ENCODE measurements at places on chromosomes 16 and 17.

DNA sequence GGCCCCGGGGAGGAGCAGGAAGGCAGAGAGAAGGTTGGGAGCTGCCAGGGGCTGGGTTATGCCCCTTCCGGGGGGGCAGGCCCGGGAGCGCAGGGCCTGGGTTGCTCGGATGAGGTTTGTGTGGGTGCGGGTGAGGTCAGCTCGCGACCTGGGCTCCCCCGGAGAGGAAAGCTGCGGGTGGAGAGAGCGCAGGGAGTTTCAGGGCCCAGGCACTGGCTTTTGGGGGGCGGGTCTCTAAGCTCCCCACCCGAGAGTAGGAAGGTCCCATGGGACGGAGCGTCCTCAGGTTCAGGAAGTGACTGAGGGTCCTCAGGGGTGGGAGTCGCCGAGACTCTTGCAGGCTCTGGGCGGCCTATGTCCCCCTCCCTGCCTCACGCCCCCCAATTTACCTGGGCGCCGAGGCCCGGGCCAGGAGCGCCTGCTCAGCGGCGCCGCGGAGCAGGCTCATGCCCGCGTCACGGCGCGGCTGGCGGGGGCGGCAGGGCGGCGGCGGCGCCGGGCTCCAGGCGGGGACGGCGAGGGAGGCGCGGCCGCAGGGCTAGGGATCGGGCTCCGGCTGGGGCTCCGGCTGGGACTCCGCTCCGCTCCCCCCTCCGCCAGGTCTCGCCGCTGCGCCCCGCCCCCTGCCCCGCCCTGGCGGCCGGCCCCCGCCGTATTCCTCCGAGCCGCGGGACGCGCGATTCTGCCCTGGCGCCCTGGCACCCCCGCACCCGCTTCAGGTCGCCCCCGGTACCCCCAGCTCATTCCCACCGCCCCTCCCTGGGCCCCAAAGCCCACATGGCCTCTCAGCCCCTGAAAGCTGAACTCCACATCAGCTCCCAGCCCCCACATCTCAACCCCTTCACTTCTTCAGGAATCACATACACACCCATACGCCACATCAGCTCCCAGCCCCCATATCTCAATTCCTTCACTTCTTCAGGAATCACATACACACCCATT, at the start of gene DOK4:
TSS of gene DOK4 (minus strand) at position 578 of the 942 bp plus-strand sequence. CDS start 6,986 bp downstream, outside the sequence.
- DNase-seq, result peak; percentile 56

DNA sequence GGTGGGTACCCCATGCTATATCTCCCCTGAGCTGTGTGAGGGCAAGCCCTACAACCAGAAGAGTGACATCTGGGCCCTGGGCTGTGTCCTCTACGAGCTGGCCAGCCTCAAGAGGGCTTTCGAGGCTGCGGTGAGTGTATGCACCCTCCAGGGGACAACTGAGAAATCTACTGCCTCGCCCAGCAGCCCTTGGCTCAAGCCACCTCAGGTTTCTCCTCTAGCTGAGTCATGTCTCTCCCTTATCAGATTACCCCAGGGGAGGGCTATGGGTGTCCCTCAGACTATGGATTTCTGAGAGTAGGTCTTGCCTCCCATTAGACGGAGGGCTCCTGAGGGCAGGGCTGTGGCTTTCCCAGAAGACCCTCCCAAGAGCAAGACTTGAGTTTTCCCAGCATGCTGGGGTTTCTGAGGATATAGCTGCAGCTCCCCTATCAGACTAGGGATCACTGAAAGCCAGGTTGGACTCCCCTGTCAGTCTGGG, 6.7 kb downstream of the NEK8 start:
- no peak for DNase-seq

- no peak for DNase-seq
These were observed 41.3 kb downstream of the IRF8 start for GRCh38 chr16:85940214-85940613.

GRCh38 chr16:89544113-89544512, 16.4 kb upstream of the RPL13 start:
- DNase-seq, result no peak

DNA sequence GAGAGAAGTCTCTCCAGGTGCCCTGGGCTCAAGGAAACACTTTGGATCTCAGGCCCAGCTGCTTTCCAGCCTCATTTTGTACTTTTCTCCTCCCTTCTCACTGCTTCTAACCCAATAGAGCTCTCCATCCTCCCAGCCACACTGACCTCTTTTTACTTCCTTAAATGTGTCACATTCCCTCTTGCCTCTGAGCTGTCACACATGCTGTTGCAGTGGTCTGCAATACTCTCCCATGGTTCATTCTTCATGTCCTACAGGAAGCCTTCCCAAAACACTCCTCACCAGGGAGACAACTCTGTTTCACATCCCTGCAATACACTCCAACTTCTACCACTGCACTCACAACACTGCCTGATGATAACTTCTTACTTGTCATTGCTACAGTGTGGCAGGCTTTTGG, 242.1 kb upstream of the DYNLRB2 start:
- DNase-seq, result no peak

- DNase-seq, result no peak
These were observed 2335.5 kb downstream of the TP53TG3F start for GRCh38 chr16:35794896-35795295.

- no peak for DNase-seq
These were observed 24.6 kb downstream of the COG7 start for GRCh38 chr16:23428351-23428750.

DNA sequence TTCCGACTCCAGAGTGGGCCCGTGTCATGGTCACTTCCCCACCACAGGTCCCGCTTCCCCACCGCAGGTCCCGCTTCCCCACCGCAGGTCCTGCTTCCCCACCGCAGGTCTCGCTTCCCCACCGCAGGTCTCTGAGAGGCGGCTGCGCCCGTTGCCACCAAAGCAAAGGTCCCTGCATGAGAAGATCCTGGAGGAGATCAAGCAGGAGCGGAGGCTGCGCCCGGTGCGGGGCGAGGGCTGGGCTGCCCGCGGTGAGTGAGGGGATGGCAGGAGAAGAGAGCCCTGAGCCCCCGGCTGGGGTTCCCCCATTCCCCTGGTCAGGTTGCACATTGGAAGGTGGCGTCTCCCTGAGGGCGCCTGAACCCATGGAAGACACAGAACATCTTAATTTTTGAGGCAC, 17.4 kb upstream of the TCF25 start:
- DNase-seq, result no peak
